Eye (tissue), 1 donor: ENCODE measurements at places on chromosomes 1 and 21.
A peak's percentile ranks its signal among the peaks of the same experiment; 100 is the strongest.

DNA sequence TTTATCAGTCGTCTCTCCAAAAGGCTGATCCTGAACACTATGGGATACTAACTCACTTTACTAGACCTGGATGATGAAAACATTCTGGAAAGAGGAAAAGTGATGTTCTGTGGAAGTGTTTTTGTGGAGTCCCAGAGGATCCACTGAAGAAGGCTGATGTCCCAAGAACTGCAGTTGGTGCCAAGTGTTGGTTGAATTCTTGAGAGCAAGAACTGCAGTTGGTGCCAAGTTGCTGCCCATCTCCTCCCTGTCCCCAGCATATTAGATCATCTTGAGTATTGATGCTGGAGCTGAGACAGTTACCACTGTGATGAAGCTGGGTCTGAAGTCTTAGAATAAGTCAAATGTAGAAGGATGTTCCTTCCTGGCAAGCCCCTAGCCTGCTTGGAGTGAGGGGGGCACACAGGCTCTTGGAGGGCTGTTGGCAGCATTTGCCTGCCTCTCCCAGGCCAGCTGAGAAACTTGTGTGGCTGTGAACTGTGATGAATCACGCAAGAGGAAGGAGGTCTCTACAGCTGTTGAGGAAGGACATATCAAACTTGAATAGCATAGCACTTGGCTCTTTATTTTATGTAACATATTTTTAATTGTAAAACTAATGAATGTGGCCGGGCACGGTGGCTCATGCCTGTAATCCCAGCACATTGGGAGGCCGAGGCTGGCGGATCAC lies 48.1 kb downstream of the DNAJC6 start:
- DNase-seq = no peak

GRCh38 chr1:61271412-61271789 lies 189.0 kb downstream of the NFIA start:
- DNase-seq = no peak

GRCh38 chr1:210527091-210527490 lies 198.4 kb downstream of the HHAT start:
- peak; percentile 21 for DNase-seq

GRCh38 chr1:61087571-61087970 lies 5.2 kb downstream of the NFIA start:
- no peak for DNase-seq

DNA sequence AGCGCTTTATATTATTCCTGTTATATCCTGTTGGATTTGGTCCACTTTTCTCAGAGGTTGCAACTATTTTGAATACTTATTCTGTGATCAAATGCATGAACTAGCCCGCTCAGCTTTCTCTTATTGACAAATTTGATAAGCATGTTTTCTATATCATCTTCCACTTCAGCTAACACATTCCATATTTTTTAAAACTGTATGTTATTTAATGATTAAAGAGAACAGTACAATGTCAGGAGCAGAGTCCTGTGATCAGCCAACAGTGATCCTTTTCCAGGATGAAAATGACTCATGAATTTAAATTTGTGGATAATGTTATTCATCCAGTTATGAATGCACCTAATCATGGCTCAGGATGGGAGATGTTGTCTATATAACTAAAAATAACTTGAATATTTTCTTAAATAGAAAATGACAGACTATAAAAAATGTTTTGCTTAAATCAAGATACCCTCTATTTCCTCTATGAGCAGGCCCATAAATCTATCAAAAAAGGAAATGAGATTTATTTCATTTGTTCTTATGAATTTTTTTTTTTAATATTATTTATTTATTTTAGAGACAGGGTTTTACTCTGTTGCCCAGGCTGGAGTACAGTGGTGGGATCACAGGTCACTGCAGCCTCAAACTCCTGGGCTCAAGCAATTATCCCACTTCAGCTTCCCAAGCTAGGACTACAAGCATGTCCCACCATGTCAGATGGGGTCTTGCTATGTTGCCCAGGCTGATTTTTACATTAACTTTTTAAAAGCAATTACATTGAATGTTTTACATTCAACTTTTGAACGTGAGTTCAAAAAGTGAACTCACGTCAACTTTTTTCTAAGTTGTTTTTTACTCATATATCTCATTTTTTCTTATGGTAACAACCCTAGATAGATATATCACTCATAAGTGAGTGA lies 12.5 kb downstream of the BPNT1 start:
- no peak for DNase-seq

GRCh38 chr1:62637392-62638105 lies 40.2 kb downstream of the ANGPTL3 start:
- DNase-seq = no peak

GRCh38 chr1:168636642-168637111 lies 60.3 kb downstream of the XCL1 start:
- peak; percentile 33 for DNase-seq

- no peak for DNase-seq
Measured at GRCh38 chr1:28108001-28108400, 19.6 kb upstream of the EYA3 start.

DNA sequence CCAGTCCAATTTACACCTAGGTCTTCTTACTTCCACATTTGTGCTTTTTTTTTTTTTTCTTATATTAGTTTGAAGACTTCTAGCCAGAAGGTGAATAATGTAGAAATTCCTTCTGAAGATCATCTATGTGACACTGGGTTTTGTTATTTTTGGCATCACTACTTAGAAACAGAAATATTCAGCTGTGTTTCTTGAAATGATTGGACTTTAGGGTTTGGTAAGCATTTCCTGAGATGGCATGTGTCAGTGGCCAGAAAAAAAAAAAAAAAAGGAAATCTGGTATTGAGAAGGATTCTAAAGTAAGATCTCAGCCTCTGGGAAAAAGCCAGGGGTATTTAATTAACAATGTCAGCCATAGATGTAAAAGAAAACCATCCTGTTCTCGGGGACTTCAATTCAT lies 43.4 kb upstream of the LRRC8C start:
- no peak for DNase-seq

DNA sequence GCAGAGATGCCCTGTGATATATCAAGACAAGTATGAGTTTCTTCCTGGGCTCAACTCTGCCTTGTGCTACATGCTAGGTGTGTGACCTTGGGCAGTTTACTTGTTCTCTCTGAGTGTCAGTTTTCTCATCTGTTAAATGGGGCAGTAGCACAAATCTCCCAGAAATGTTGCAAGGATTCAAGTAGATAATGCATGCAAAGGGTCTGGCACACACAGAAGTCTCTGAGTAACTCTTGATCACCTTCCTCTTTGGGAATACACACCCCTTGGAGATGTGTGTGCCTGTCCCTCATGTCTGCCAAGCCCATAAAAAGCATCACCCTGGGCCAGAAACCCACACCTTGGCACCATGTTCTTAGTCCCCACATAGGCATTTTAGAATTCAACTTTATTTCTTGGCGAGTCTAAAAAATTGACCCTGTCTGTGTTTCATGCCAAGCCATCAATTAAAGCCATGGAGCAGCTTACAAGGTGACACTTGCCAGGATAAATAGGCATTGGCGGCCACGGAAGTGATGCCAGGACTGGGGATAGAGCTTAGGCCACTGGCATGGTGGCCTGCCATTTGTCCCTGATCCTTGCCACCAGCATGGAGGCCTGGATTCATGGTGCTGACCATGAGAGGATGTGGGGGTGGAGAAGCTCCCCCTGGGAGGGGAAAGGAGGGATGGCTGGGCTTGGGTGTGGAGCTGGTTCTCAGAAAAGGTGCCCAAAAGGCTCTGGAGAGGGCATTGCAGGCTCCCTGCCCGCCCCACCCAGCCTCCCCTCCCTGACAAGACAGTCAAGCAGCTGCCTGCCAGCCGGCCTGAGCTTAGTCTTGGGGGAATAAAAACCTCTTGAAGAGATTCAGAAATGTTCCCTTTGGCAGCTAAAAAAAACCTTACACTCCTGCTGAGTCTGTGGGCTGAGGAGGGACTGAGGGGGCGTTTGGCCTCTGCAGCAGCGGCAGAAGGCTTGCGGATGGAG lies 118.0 kb upstream of the IPO9 start:
- no peak for DNase-seq

DNA sequence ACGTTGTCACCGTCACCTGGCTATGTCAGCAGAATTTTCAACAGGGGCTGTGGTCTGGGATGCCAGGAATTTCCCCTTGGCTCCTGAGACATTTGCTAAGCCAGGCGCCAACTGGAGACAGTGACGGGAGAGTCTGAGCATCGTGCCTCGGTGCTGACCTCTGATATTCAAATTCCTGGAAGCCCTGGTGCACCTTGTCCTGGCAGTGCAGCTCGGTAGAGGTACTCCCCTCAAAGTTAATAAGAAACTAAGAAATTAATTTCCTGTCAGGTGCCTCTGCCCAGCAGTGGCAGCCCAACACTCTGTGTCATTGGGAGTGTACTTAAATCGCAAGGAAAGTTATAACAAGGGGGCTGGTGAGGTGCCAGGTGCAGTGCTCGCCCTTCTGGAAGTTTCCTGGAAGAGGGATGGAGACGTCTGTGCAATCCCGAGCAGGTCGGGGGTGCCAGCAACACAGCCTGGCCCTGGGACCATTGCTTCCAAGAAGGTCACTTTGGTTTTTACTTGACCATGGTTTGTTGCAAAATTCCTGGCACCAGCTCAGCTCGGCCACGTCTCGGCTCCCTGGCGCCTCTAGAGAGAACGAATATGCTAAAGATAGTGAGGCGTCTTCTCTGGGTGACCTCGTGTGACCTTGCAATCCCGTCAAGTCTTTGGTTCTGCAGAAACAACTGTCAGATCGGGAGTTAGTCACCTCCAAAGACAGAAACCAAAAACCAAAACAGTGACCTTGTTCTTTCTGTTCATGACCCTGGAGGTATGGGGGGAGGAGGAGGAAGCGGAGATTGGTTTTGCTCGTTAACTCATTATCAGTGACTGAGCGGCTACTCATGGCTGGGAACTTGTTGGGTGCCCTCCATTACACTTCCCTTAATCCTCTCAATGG lies 149.5 kb upstream of the VAMP3 start:
- no peak for DNase-seq

DNA sequence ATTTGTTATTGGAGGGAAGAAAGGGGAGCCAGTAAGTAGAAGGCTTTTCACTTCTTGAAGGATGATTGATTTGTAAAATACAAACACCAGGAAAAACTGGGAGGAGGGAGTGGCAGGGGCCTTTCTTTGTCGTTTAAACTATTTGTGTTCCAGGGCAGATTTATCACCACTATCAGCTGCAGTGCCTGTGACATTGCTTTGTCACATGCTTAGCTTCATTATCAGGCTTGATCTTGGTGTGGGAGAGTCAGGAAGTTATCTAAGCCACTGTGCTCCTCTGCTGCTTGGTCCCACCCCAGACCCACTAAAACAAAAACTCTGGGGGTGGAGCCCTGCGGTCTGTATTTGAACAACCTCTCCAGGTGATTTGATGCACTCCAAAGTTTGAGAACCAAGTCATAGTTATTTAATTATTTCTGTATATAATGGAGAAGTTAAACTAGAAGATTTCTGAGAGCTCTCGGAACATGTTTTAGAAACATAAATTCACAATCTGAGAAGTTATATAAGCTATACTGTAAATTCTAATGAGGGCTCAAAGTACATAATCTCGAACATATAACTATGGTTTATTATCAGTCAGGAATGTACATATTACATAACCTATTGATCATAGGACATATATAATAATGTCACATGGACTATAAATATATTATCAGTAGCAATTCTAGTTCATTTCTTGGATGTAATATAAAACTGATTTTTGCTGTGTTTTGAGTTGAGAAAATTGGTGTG lies 87.9 kb downstream of the CDC14A start:
- DNase-seq = no peak

- no peak for DNase-seq
Measured at GRCh38 chr1:17925290-17926237, 170.4 kb downstream of the ACTL8 start.

GRCh38 chr1:235304549-235305451 lies 23.2 kb downstream of the ARID4B start:
- no peak for DNase-seq

DNA sequence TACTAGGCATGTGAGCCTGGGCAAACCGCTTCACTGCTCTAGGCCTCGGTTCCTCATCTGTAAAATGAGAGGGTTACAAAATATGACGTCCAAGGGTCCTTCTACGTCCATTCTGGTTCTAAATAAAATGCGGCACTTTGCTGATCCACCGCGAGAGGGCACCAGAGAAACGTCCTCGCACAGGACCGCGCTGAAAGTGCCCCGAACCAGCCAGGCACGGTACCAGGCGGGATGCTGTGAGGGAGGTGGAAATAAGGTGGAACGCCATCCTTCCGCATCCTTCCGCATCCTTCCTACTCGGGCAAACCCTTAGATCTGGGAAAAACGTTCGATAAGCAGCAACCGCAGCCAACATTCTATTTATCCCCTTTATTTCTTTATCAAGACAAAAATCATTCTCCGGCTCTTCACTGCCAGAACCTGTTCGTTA lies 60.3 kb upstream of the KRTAP19-8 start:
- peak; percentile 87 for DNase-seq

DNA sequence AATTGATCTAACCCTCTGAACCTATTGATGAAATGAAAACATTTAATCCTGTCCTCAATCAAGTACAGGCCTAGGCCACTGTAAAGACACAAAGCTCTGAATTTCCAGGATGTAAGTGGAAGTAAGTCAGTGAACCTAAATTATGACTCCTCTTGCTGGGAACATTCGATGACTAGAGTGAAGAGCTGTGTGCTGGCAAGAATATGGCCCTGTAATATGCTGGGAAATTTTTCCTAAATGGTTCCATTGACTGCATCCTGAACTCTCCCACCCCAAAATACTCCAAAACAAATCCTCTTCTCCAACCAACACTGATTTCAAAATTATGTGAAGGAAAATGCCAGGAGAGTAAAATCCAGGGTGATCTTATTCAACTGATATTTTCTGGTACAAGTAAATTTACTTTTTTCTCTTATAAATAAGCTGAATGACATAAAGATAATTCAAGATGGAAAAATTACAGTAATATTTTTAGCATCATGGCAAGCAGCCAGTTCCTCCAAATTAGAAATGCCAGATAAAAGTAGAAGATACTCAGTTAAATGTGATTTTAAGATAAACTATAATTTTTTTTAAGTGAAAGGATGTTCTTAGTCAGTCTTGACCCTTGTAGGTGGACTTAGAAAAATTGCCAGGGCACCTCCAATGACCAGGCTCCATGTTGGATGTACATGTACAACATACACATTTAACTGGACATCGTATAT lies 269.4 kb downstream of the PTGER3 start:
- no peak for DNase-seq

- no peak for DNase-seq
Measured at GRCh38 chr1:94887603-94888171, 39.2 kb downstream of the CNN3 start.

- no peak for DNase-seq
Measured at GRCh38 chr1:159641221-159641620, 53.6 kb downstream of the APCS start.

DNA sequence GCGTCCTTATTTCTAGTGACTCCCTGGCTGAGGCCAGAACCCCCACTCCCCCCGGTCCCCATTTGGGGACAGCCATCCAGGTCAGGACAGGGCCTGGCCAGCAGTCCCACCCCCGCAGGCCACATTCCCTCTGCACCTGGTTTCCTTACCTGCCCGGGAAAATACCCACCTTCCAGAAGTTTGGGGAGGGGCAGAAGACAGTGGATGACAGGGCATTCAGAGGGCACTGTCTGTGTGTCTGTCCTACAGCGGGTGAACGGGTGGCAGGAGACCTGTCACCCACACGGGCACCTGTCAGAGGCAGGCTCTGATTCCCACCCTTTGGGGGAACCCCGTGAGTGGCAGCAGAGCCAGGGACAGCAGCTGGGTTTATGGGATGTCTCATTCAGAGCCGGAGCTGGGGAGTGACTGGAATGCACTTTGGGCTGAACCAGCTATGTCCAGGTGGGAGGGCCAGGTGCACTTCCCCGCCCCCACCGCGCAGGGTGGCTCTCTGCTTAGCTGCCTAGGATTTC lies 2.0 kb downstream of the ARHGEF16 start:
- no peak for DNase-seq

- no peak for DNase-seq
Measured at GRCh38 chr21:35438643-35439404, 389.7 kb upstream of the RUNX1 start.

- no peak for DNase-seq
Measured at GRCh38 chr1:56403321-56403720, 176.0 kb downstream of the PLPP3 start.
